Hematopoietic multipotent progenitor cell treated with erythropoietin and hydrocortisone succinate and interleukin-3 and kit ligand, for 17 days (in vitro differentiated cells): ENCODE measurements at places on chromosomes 12 and 14.
A peak's percentile ranks its signal among the peaks of the same experiment; 100 is the strongest.

DNA sequence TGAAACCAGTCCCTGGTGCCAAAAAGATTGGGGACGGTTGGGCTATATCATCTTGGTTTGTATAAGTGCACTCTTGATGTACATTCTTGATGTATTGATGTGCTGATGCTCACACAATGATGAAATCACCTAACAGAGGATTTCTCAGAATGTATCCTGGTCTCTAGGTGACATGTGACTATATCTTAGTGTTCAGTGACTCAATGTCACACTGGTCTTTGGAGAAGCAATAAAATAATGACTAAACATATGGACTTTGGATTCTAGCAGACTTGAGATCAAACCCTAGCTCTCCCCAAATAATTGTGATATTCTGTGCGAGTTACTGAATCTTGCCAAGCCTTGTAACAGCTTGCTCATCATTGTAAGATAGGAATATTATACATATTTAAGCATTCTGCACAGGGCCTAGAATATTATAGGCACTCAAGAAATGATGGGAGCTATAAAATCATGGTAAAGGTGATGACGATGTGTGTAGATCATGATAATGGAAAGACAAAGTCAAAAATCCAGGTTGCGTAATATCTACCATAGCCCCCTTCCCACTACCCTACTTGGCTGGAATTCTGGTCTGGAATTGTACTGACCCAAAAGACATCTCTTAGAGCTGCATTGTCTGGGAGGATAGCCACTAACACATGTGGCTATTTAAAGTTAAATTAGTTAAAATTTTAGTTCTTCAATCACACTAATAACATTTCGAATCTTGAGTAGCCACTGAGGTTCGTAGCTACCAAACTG lies 117.6 kb upstream of the PWP1 start:
- DNase-seq: no peak

GRCh38 chr12:45708901-45709300 lies 20.6 kb upstream of the ARID2 start:
- DNase-seq: no peak

DNA sequence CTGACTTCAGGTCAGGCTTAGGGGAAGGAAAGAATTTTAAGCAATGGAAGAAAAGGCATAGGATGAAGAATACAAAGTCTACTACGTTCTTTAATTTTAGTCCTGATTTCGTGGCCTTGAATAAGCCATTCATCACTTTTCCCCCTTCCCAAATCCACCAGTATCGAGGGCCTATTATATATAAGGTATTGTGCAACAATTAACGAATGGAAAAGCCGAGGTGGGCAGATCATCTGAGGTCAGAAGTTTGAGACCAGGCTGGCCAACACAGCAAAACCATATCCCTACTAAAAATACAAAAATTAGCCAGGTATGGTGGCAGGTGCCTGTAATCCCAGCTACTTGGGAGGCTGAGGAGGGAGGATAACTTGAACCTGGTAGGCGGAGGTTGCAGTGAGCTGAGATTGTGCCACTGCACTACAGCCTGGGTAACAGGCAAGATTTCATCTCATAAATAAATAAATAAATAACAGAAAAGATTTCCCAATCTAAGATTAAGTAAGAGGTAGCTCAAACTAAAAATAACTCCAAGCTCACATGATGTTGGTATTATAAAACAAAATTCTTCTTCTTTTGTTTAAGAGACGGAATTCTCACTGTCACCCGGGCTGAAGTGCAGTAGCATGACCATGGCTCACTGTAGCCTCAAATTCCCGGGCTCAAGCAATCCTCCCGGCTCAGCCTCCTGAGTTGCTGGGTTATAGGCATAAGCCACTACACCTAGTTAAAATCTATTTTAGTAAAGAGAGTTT lies 58.3 kb upstream of the NR2C1 start:
- DNase-seq: no peak

GRCh38 chr14:92585981-92586937 lies 72.7 kb downstream of the RIN3 start:
- DNase-seq: no peak

DNA sequence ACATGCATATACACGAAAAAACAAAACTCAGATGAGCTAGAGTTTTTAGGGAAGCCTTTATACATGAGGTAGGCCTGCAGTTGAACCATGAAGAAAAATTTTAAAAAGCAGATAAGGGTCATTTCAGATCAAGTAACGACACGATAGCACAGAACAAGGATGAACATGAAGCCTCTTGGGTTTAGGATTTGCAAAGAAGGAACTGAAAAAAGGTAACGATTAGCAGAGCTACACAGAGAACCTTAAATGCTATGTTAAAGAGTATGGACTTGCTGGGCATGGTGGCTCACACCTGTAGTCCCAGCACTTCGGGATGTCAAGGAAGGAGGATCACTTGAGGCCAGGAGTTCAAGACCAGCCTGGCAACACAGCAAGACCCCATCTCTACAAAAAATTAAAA lies 96.1 kb upstream of the HECTD1 start:
- DNase-seq: no peak

DNA sequence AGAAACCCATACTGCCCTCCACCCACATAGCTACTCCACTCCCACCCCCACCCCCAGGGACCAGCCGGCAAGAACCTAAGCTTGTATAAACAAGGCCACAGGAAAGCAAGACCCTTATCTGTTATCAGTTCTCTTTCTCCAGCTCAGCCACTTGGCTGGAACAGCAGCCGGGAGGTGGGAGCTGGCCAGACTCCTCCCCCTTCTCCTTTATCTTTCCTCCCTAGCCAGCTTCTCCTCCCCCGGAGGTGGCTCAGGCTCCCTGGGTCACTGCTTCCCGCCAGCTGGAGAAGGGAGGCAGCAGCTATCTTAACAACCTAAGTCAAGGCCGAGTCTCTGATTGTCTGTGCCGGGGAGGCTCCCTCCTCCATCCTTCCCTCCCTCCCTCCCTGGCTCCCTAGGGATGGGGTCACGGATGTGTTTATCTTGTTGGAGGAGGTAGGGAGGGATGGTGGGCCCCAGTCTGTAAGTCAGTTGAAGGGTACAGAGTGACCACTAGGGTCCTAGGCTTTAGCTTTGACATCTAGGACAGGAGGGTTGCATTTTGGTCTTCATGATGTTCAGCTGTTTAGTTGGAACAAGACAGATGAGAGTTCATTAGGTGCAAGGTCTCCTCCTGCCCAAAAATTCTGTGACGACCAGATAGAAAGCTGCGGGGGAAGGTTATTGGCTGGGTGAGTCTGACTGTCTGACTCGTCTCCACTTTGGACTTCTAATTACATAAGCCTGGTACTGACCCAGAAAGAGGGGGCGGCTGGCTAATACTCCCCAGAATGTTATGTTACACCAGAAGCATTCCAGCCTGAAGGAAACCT lies 29.7 kb downstream of the ZFP36L1 start:
- peak; percentile 31 for DNase-seq

DNA sequence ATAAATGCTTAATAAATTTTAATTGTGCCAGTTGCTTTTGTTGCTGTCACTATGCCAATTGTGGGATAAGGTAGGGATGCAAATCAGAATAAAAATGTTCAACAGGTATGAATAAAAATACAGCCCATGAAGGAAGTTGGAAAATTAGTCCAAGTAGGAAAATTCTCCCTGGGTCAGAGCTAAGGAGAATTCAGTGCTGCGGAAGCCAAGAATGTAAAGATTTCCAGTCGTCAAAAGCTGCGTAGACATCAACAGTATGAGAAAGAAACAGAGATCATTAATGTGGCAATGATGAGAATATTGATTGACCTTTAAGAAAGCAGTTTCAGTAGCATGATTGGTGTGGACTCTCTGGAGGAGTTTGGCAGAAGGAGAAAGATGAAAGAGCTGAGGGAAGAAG lies 87.9 kb downstream of the PLEKHA5 start:
- no peak for DNase-seq

- no peak for DNase-seq
Observed at GRCh38 chr12:109563291-109564284, 9.7 kb downstream of the MMAB start.

DNA sequence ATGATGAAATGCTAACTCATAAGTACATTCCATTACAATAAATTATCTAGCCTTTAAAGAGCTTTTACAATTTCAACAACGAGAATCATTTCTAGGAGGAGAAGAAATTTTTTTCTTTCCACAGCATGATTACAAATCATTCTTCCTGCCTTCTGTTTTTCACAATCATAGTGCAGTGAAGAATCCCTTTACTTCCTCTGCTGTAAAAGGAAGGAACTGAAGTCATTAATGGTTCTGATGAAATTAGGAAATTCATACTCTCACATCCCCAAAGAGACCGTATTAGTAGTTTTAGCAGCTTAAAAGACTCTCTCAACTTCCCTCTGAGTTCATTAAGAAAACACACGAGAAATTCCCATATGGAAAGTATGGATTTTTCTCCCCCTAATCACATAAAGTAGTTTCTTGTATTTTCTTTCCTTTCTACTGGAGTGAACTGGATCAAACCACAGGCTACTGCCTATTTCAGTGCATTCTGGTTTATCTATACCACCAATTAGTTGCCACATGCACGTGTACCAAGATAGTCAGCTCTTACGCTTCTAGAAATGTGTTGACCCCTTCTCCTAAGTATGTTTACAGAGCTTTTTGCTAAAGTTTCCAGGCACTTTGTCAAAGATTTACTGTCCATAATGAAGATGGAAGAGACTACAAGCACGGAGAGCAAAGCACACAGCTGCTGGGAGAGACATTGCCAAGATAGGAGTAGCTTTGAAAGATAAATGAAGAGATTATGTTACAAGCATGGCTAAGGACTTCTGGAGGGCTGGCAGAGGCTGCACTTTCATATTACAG lies 58.9 kb upstream of the KITLG start:
- no peak for DNase-seq

- no peak for DNase-seq
Observed at GRCh38 chr12:93924367-93924766, 224.0 kb upstream of the PLXNC1 start.

DNA sequence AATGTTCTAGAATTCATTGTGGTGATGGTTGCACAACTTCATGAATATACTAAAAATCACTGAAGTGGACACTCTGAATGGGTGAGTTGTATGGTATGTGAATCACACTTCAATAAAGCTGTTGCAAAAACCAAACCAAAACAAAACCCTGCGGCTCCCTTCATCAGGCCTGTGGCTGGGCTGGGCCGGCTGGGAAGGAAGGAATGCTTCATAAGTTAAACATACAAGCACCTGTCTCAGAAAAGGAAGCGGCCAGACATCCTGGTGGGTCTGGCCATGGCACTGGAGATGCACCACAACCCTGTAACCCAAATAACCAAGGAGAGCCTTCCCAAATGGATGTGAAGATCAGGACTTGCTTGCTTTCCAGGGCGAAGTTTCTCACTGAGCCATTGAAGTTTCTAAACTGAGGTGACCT lies 34.9 kb downstream of the TTC7B start:
- DNase-seq: no peak

DNA sequence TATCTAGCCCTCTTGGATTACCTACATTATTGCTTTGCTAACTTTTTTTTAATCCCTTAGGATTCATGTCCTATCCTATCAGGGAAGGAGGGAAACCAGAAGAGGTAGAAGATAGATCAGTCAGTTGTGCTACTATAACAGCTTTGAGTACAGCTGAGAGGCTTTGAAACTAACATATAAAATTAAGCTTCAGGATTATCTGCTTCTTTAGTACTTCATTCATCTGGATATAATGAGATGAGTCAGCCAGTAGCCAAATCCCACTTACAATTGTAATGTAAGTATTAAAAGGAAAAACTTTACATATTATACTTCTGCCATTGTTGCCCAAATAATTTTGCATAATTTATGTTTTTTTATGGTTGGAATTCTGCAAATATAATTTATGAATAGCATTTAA lies 33.4 kb upstream of the ANO6 start:
- no peak for DNase-seq
